SW 1271 (cell line): ENCODE measurements at places on chromosomes 7 and 10.

DNA sequence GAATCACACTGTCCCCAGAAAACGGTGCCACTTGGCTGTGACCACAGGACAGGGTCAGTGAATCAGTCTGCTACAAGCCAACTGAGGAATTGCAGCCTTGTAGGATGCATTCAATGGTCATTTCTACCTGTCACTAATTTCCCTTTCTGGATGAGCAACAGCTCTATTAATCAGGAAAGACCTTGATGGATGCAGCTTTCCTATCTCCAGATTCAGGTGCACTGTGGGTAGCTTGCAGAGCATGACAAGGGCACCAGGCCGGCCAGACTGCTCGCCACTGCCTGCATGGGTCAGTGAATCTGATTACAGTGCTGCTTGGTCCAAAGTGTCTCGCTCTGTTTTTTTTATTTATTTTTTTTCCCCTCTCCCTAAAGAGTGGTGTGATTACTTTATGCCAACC is 506.8 kb upstream of the AUTS2 start:
- no peak for DNase-seq

- DNase-seq, result no peak
Observed at GRCh38 chr10:8043569-8044306, 10.8 kb upstream of the GATA3 start.

DNA sequence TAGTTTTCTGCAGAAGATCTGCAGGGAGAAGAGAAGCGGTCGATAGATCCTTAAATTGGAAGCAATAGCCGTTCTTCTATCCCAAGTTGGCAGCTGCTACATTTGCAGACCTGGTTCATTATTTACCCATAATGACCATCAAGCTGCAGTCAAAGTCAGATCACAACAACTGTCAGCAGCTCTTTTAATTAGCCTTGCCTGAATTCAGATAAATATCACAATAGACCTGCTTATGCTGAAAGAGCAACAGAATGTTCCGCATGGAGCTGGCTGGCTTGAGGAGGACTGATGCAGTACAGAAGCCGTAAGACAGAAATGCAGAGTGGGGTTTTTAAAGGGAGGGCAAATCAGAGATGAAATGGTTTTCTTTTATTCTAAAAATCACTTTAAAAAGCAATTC is 109.4 kb downstream of the HIBADH start:
- no peak for DNase-seq

- DNase-seq, result peak; percentile 12
Observed at GRCh38 chr10:58282615-58283014, 13.7 kb downstream of the CISD1 start.

- no peak for DNase-seq
Observed at GRCh38 chr7:159210581-159211235, 66.0 kb upstream of the VIPR2 start.

- DNase-seq, result no peak
Observed at GRCh38 chr7:42236266-42236975, 588 bp downstream of the GLI3 start.
